ENCODE measurements at places on chromosomes 5 and 9.

DNA sequence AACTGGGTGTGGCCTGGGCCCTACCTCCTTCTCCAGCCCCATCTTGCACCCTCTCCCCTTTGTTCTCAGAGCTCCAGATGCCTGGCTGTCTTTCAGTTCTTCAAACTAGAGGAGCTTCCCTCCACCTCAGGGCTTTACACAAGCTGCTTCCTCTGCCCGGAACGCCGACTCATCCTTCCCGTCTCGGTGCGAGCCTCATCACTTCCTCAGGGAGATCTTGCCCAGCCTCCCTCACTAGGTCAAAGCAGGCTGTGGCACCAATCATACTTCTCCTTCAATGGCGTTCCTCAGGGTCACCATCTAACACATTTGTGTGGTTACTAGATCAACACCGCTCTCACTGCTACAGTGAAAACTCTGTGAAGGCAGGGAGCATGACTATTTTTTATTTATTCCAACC, 56.2 kb upstream of the ZSWIM6 start:
- no peak for DNase-seq

GRCh38 chr5:173625261-173625660, 8.8 kb upstream of the BOD1 start:
- no peak for DNase-seq

GRCh38 chr5:77709993-77710685, 66.0 kb downstream of the TBCA start:
- no peak for DNase-seq

DNA sequence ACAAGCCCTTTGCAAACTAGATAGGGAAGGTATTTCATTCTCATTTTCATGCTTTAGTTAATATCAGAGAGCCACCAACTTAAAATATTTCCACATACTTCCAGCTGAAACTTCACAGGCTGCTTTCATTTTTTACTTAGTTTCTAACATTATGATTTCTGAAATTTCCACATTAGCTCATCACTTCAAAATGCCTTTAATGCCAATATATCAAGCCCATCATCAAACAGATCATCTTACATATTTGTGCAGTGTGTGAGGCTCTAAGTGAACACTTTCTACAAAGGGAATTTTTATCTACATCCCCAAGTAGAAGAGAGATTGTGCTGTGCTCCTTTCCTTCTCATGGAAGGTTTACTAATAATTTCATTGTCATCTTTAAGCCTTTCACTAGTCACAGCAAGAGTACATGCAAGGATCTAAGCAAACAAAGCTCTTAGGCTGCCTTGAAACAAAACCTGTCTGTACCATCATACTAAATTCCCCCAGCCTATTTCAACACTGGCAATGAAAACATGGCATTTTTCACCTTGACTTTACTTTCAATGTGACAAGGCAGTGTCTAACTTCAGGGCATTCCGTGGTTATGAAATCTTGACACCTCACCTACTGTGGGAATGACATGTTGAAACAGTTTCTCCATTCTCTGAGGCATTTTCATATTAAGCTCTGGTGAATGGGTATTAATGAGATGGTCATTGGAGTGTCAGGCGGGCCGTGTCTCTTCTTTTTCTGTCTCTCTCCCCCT, 45.4 kb downstream of the PPP2R2B start:
- DNase-seq, result no peak

DNA sequence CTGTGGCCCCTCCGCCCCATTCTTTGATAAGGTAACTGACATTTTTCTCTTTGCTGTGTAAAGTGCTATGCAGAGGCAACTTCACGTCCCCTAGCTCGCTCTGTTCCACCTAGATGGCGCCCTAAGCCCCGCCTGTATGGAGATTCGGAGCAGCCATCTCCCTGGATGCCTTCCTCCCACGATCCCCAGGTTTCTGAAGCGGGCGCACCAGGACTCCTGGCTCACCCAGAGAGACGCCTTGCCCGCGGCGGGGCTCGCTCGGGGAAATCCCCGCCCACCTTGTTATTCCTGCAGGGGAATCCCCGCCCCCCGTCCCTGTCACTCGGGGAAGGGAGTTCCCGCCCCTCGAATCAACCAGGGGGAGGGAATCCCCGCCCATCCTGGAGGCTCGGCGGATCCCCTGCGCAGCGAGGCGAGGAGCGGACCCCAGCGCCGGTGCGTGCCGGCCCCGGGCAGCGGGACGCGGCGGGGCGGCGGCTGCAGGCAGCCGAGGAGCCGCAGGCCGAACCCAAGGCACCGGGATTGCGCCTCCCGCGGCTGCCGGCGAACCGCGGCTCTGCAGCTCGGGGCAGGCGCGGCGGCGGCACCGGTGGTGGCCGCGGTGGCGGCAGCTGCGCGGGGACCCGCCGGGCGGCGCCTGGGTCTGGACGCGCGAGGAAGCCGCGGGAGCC, at the start of gene PDZD2:
TSS of gene PDZD2 (plus strand) at position 384 of the 671 bp plus-strand sequence.
- peak; percentile 47 for DNase-seq

DNA sequence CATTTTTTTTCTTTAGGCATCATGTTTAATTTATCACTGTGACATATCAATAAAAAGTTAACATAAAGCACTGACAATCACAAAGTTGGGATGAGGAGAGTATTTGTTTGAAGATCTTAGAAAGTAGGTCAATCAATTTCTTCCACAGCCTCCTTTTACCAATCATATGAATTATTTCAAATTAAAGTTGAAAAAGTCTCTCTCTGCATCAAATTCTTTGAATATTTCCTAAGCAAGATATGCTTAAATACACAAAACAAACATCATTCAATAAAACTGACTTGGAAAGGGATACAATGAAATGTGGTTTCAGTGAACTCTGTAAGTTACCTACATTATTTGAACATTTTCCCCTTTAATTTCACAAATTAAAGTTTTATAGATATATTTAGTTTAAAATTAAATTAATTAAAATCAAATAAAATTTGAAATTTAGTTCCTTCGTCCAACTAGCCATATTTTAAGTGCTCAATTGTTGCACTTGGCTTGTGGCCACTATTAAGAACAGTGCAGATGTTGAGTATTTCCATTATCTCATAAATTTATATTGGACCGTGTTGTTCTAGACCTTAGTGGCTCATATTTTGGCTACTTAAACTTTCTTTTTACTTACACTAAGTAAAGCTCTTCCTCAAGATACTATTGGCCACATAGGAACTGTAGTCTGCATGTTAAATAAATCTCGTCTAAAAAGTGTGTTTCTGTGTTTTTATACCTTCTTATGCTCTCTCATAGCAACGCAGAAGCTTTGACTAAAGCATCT, 949.7 kb upstream of the NUDT12 start:
- no peak for DNase-seq

- no peak for DNase-seq
These were observed 13.8 kb downstream of the GARNL3 start for GRCh38 chr9:127278372-127278771.

DNA sequence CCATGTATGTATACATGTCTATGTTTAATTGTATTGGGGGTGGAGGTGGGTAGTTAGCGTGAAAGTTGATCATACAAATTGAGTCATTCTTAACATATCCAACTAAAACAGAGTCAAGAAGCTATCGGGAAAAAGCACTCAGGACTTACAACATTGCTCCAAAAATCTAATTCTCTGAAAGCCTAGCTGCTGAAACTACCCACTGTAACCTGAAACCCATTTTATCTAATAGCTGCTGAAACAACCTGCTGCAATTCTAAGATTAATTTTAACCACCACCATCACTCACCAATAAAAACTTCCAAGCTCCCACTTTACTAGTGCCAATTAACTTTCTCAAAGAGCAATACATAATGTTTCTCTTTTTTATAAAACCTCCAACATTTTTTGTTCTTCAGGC, 32.2 kb downstream of the KCNV2 start:
- DNase-seq, result no peak

DNA sequence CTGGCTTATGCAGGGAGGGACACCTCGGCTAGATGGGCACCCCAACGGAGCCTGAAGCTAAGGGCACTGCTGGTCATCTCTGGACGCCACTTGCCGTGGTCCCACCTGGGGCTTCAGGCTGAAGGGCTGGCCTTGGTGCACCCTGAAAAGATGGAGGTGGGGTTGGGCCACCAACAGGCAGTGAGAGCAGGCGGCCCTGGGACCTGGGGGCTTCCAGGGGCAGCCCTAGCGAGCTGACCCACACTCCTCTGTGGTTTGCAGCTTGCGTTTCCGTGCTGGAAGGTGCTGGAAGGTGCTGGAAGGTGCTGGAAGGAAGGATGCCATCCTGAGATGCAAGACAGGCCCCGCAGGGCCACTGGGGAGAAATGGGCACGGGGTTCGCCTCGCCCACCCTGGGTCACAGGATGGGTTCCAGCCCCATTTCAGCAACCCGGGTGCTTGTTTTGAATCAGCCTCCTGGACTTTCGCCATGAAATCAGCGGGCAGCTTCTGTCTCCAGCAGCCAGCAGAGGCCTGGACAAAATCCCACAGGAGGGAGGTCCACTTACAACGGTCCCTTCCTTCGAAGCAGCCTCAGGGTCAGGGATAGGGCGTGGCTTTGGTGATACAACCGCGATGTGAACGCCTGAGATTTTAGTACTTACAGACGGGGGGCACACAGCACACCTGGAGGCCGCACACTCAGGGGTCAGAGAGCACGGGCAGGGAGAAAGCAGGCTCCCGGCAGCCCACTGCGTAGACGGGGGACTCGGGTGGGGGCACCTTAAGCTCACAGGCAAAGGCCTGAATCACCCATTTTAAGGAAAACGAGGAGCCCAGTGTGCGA, 303.1 kb upstream of the IRX4 start:
- no peak for DNase-seq

- DNase-seq, result no peak
These were observed 123.3 kb downstream of the SUSD1 start for GRCh38 chr9:112051812-112052211.

GRCh38 chr9:113593682-113594281, 130.3 kb downstream of the RGS3 start:
- no peak for DNase-seq

DNA sequence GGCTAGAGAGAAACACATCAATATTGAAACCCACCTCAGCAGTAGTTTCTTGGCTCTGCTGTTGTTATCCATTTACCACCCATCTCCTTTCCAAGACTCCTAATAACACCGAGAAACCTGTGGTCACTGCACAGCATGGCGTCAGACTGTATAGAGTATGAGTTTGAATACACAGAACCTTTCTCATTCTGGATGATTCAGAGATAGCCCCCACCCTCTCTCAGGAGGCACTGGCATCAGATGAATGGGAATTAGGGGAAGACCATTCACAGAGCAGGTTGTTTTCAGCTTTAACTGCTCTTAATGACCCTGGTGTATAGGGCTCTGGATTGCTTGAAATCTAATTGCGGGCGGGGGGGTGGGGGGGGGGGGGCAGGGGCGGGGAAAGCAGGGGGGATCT, 86.7 kb downstream of the GPR21 start:
- no peak for DNase-seq

DNA sequence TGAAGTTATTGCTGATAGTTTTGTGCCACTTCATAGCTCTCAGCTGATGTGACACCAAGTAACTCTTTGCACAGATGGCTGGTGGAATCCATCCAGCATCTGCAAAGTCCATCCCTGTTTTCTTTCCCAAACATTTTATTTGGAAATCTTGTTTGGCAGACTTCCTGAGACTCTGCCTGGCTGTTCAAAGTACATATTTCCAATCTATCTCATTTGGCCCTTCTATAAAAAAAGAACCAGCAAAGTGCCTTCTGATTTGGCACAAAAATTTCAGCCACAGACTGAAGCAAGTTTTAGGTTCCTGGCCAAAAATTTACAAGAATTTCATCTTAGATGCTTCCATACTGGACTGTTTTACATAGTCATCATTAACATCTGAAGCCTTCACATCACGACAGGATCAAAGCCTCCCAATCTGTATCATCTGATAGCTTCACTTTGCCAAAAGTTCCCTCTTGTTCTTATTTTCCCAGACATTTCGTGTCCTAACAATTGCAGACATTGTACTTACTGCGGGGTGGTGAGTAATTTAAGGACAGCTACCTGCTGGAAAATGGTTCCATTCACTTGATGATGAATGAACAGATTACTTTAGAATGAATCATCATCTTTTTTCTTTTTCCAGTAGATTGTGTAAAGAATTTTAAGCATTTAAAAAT, 377.3 kb downstream of the KIAA0825 start:
- no peak for DNase-seq

DNA sequence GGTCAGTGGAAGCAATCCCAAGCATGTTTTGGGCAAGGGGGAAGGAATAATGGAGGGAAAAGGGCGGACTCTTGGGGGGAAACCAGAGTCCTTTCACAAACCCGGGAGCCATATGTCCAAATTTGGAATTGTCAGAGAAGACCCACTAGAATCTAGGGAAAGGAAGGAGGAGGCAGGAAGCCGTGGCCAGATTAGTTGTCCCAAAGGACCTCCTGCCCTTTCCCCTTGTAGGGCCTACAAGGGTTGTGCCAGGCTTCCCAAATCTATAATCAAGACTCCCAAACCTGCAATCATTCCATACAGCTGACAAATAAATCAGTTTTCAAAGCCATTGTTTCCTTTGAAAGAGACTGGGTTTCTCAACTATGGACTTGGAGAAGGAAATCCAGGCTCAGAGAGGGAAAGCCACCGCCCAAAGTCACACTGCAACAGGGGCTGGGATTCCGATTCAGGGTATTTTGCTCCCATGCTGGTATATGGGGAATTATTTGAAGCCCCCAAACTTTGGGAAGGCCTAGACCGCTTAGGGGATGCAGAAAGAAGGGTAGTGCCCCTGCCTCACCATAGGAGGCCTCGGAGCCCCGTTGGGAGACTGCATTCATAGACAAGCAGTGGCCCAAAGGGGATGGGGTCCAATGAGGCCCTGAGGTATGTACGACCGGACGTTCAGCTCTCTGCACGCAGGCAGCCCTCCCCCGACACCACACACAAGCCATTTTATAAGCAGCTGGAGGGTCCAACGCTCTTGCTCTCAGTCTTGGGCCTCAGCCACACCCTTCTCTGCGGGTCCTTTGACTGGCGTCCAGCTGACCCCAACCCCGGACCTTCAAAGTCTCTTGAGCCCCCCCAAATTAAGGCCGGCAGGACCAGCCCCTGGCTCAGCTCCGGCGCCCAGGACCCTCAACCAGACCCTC, 815 bp downstream of the ANXA6 start:
- DNase-seq, result no peak

DNA sequence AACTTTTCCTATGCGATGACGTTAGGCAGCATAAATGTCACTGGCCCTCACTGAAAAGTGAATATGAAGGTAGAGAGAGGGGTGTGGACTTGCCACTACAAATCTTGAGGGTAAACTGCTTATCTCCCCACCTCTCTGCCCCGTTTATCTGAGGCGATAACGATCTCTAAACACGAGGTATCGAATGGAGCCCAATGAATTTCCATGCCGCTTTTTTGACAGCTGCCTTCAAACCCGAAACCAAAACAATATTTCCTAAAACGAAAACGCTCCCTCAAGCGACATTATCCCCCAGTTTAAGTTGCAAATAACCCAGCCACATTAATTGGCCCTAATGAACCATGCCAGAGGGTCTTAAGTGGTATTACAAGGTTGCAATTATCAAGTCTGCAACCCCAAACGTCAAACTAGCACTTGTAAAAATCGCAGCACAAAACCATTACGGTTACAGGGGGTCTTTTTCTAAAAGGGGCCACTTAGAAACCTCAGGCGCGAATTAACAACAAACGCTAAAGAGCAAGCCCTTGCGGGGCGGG, 1.4 kb downstream of the NR3C1 start:
- no peak for DNase-seq

Data from T-cell (primary cell).